PC-9 (cell line): ENCODE measurements at places on chromosomes 11 and 22.
A peak's percentile ranks its signal among the peaks of the same experiment; 100 is the strongest.

DNA sequence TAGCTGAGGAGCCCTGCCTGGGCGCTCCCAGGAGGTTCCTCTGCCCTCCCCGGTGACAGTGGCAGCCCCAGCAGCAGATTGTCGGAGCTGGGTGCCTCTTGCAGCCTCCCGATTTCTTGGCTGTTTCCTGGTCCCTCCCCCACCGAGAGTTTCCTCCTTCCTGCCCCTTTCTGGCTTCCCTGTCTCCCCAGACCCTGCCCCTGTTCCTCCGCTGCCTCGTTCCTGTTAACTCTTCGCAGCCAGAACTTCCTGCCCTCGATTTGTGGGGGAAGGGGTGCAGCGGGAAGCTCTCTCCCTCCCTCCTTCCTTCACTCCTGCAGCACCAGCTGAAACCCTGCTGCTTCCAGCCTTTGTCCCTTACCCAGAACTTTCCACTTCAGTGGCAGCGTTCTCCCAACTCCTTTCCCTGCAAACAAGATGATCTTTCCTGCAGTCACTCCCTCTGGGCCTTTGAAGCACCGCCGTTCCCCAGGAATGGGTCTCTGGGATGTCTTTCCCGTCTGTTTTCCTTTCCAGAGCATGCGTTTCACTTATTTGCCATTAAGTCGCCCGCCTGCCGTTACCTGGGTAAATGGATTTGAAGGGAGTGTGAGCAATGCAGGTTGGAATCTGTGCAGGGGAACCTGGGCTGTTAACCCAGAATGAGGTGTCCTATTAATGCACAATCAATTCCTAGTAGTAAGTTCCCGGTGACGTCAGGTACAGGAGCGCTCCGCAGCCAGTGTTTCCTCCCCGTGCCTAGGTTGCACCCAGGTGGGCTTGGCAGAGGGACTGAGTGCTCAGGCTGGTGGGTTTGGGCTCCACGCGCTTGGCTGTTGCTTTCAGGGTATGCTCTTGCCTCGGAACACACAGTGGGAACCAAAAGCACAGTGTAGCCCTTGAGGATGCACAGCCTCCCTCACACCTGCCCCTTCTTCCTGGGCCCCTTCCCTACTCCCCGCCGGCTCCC is 4.3 kb downstream of the GRK2 start:
- no peak overlapping the region for H3K27ac ChIP-seq
- no peaks in the 10 kb centered on the region for H3K27me3 ChIP-seq
- no peak for DNase-seq
- H3K4me1 ChIP-seq: peaks cover 19% of the 10 kb centered on the region
- no peak overlapping the region for H3K4me3 ChIP-seq

DNA sequence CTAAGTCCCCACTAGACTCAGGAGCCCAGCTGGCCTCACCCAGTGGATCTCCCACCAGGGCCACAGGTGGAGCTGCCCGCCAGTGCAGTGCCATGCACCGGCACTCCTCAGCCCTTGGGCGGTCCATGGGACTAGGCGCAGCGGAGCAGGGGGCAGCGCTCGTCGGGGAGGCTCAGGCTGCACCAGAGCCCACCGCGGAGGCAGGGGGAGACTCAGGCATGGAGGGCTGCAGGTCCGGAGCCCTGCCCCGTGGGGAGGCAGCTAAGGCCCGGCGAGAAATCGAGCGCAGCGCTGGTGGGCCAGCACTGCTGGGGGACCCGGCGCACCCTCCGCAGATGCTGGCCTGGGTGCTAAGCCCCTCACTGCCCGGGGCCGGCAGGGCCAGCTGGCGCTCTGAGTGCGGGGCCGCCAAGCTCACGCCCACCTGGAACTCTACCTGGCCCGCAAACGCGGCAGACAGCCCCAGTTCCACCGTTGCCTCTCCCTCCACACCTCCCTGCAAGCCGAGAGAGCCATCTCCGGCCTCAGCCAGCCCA is 1275.2 kb upstream of the CNTN5 start:
- H3K4me3 ChIP-seq: no peak overlapping the region
- H3K36me3 ChIP-seq: no peaks in the 10 kb centered on the region
- no peaks in the 10 kb centered on the region for H3K27me3 ChIP-seq
- no peaks in the 10 kb centered on the region for H3K4me1 ChIP-seq

GRCh38 chr11:101915791-101916291 is 481 bp downstream of the ANGPTL5 start:
- H3K4me3 ChIP-seq: peak overlapping the region; percentile 69
- no peaks in the 10 kb centered on the region for H3K27me3 ChIP-seq
- peaks cover 28% of the 10 kb centered on the region for H3K4me1 ChIP-seq
- H3K27ac ChIP-seq: peak overlapping the region; percentile 65

- H3K36me3 ChIP-seq: no peaks in the 10 kb centered on the region
- H3K4me3 ChIP-seq: no peak overlapping the region
- no peak overlapping the region for H3K27ac ChIP-seq
These were observed 346.2 kb downstream of the TENM4 start for GRCh38 chr11:79094616-79095015.

DNA sequence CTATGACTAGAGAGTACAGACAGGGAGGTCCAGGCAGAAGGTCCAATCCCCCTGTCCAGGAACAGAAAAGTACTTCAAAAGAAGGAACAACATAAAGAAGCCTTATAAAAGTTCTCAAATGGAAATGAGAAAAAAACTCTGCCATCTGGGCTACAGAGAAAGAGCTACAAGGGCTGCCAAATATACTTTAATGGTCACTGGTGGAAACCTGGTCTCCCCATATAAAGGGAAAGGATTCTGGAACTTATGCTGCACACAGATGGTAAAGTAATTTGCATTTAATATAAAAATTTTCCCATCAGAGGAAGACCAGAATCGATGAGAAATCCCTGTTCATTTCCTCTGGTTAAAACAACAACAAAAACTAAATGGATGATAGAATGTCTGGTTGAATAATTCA is 119.4 kb upstream of the MTMR2 start:
- H3K27me3 ChIP-seq: no peaks in the 10 kb centered on the region
- H3K36me3 ChIP-seq: no peaks in the 10 kb centered on the region
- no peak for DNase-seq
- peaks cover 23% of the 10 kb centered on the region for H3K4me1 ChIP-seq

DNA sequence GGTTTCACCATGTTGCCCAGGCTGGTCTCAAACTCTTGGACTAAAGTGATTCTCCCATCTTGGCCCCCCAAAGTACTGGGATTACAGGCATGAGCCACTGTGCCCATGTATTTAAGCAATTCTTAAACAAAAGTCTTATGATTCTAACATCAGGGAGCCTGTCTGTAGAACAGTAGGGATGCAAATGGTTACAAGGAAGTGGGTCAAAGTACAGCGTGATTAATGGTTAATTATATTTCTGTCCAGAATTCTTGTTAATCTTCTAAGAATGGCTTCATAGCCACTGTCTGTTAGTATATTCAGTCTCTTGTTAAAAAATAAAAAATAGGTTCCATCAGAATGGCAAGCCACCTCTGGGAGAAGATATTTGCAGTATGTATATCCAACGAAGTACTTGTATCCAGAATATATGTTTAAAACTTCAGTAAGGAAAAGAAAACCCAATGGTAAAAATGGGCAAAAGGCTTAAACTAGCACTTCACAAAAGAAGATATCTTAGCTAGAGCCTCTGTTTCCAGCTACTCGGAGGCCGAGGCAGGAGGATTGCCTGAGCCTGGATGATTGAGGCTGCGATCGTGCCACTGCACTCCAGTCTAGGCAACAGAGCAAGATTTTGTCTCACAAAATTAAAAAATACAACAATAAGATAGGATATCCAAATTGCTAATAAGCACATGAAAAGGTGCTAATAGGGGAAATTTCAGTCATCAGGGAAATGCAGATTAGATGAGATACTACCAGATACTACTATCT is 22.9 kb downstream of the ATG13 start:
- DNase-seq: no peak
- H3K4me1 ChIP-seq: no peaks in the 10 kb centered on the region
- no peak overlapping the region for H3K27ac ChIP-seq
- no peak overlapping the region for H3K4me3 ChIP-seq
- no peaks in the 10 kb centered on the region for H3K27me3 ChIP-seq

DNA sequence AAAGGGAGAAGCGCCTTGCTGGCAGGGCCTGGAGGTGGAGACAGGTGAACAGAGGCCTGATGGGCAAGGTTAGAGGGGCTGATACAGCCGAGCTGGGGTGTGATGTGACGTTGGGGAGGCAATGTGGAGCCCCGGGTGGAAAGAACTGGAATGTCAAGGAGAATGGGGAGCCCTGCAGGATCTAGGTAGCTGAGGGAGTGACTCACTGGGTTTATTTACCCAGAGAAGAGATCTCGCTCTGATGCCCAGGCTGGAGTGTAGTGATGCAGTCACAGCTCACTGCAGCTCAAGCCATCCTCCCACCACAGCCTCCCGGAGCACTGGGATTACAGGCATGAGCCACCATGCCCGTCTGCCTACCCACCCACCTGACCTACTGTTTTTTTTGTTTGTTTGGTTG is 1.9 kb upstream of the CYB5R3 start:
- H3K4me3 ChIP-seq: no peak overlapping the region
- no peaks in the 10 kb centered on the region for H3K36me3 ChIP-seq
- no peak overlapping the region for H3K27ac ChIP-seq
- DNase-seq: peak; percentile 48

- no peaks in the 10 kb centered on the region for H3K27me3 ChIP-seq
- H3K4me1 ChIP-seq: peaks cover 49% of the 10 kb centered on the region
- H3K27ac ChIP-seq: peak overlapping the region; percentile 59
- peak; percentile 92 for DNase-seq
These were observed 2.2 kb downstream of the TNKS1BP1 start for GRCh38 chr11:57322256-57323166.

GRCh38 chr11:112339566-112339965 is 78.9 kb upstream of the PLET1 start:
- no peaks in the 10 kb centered on the region for H3K36me3 ChIP-seq
- no peak overlapping the region for H3K27ac ChIP-seq
- peak; percentile 32 for DNase-seq
- no peaks in the 10 kb centered on the region for H3K4me1 ChIP-seq
- H3K4me3 ChIP-seq: no peak overlapping the region

GRCh38 chr11:57633394-57634070 is 16.2 kb downstream of the YPEL4 start:
- H3K27ac ChIP-seq: no peak overlapping the region
- peaks cover 13% of the 10 kb centered on the region; the same call in 1 of the 2 replicates for H3K27me3 ChIP-seq
- no peak overlapping the region for H3K4me3 ChIP-seq
- no peaks in the 10 kb centered on the region for H3K36me3 ChIP-seq
- peak; percentile 56 for DNase-seq

GRCh38 chr11:134584001-134584561 is 172.0 kb upstream of the B3GAT1 start:
- H3K27ac ChIP-seq: no peak overlapping the region
- DNase-seq: no peak
- H3K36me3 ChIP-seq: no peaks in the 10 kb centered on the region
- H3K4me1 ChIP-seq: 0 out of 2 replicates have a peak, but pooled peaks cover 4% of the 10 kb centered on the region

DNA sequence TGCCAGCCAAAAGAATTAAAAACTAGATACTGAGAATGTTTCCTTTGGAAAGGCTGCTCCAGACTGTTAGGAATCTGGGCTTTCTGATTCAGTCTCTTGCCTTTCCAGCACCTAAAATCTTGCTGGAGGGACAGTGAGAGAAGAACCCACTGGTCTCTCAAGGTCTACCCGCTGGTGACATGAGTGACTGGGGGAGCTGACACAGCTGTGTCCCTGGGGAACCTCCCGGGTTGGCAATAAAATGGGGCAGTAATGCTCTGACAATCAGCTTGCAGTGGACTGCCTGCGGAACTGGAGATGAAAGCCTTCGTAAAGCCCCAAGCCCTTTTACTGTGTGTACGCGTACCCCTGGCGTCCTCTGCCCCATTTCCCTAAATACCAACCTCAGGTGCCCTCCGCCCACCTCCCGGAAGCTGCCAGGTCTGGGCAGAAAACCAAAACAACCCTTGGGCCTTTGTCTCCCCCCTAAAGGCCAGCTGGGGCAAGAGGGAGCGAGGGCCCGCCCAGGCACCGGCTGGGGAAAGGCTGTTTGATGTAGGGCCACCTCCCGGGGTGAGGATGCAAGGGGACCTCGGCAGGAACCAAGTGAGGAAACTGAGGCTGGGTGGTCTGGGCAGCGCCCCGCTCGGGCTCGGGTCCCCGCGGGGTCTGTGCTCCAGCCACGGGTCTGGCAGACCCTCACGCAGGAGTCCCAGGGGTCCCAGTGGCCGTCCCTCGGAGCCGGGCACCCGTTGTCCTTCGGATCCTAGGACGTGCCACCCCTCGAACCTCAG is 741 bp downstream of the CARS1 start:
- H3K27me3 ChIP-seq: no peaks in the 10 kb centered on the region
- H3K27ac ChIP-seq: peak overlapping the region; percentile 46; the same call in 1 of the 2 replicates
- H3K4me3 ChIP-seq: peak overlapping the region; percentile 70
- 0 out of 2 replicates have a peak, but pooled peaks cover 4% of the 10 kb centered on the region for H3K36me3 ChIP-seq

GRCh38 chr11:9774591-9775397 is 110.9 kb downstream of the SWAP70 start:
- H3K36me3 ChIP-seq: no peaks in the 10 kb centered on the region
- DNase-seq: no peak
- H3K4me3 ChIP-seq: no peak overlapping the region
- H3K27ac ChIP-seq: no peak overlapping the region
- H3K27me3 ChIP-seq: no peaks in the 10 kb centered on the region

- no peak overlapping the region for H3K4me3 ChIP-seq
- H3K27me3 ChIP-seq: no peaks in the 10 kb centered on the region
- no peak for DNase-seq
- H3K36me3 ChIP-seq: no peaks in the 10 kb centered on the region
- no peak overlapping the region for H3K27ac ChIP-seq
- H3K4me1 ChIP-seq: no peaks in the 10 kb centered on the region
These were observed 30.1 kb upstream of the FIBIN start for GRCh38 chr11:26963764-26964163.

DNA sequence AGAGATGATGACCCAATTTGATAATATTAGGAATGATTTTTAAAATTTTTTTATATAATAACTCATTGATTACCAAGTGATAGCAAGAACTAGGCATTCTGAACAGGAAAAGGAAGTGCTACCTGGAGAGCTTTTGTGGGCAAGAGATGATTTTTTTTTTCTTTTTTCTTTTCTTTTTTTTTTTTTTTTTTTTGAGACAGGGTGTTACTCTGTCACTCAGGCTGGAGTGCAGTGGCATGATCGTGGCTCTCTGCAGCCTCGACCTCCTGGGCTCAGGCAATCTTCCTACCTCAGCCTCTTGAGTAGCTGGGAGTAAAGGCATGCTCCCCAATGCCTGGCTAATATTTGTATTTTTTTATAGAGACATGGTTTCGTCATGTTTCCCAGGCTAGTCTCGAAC is 40.4 kb downstream of the TNRC6B start:
- no peak for DNase-seq
- no peak overlapping the region for H3K4me3 ChIP-seq
- H3K27ac ChIP-seq: no peak overlapping the region
- H3K36me3 ChIP-seq: no peaks in the 10 kb centered on the region
- H3K4me1 ChIP-seq: no peaks in the 10 kb centered on the region

GRCh38 chr22:44914026-44914721 is 95.6 kb downstream of the PHF21B start:
- no peak for DNase-seq
- H3K27me3 ChIP-seq: peaks cover 99% of the 10 kb centered on the region
- no peaks in the 10 kb centered on the region for H3K4me1 ChIP-seq

- H3K36me3 ChIP-seq: no peaks in the 10 kb centered on the region
- no peaks in the 10 kb centered on the region for H3K27me3 ChIP-seq
- H3K4me1 ChIP-seq: peaks cover 79% of the 10 kb centered on the region
- peak; percentile 96 for DNase-seq
- H3K27ac ChIP-seq: peak overlapping the region; percentile 90
These were observed 3.0 kb downstream of the C11orf68 start for GRCh38 chr11:65915821-65916251.
